ENCODE measurements at places on chromosomes 7 and 10. TPM values are rescaled to one million over a fixed set of nuclear protein-coding genes. Genes with fewer than 3 reads are reported as not detected.

DNA sequence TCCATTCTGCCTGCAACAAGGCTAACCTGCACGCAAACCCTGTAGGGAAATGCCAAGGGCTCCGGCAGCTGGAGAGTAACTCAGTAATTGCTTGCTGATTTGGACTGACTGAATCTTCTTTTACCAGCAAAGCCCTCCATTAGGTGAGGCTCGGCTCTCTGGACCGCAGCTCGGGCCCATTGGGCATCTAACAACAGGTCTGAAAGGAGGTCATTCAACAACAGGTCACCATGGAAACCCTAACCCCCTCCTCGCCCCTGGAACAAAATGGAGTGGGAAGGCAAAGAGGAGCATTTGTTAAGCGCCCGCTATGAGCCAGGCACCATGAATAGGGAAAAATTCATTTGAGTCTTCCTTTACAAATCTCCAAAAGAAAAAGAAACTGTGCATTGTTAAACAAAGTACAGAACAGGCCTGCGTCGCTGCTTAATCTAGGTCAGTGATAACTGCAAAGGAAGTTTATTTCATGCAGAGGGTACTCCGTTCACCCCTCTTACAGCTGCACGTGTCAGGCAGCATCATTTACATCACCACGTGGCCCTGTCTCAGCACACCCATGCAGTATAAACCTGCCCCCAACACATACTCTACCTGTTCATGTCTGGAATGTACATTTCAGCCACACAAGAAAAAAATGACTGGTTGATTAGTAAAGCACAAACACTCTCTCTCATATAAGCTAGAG is 248.8 kb upstream of the NEBL start:
- DNase-seq = no peak
- no peaks in the 10 kb centered on the region for H3K36me3 ChIP-seq
- no peaks in the 10 kb centered on the region for H3K27me3 ChIP-seq
- no peak overlapping the region for H3K27ac ChIP-seq
- no peaks in the 10 kb centered on the region for H3K4me1 ChIP-seq

DNA sequence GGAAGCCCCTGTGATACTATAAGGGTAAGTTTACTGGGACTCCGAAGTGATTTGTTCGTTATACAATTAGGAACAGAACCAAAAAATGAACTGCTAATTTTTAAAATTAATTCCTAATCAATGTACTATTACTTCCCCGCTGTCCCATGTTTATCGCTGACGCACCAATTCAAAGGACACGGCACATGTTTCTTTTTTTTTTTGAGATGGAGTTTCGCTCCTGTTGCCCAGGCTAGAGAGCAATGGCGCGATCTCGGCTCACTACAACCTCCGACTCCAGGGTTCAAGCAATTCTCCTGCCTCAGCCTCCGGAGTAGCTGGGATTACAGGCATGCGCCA is 1.5 kb upstream of the FMC1 start:
- H3K27me3 ChIP-seq = no peaks in the 10 kb centered on the region
- DNase-seq = no peak

DNA sequence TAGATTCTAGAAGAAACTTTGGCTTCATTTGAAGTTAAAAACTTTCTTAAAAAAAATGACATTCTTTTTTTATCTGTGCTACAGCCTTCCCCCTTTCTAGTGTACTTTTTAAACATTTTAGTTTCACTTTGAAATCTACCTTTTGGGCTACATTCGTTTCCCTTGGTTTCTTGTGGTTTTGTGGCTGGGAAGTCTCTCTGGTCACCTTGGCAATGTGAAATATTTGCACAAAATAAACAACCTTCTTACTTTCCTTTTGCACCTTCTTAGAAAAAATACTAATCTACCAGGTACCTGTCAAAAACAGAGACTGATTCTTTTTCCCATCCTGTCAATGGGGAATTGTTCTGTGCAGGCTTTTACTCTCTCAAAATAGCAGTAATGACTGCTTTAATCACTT is 350.2 kb downstream of the GATA3 start:
- H3K27ac ChIP-seq = no peak overlapping the region
- H3K36me3 ChIP-seq = no peaks in the 10 kb centered on the region
- no peak for DNase-seq
- H3K27me3 ChIP-seq = no peaks in the 10 kb centered on the region

Gene PILRB
- total RNA-seq = 33.6 TPM

DNA sequence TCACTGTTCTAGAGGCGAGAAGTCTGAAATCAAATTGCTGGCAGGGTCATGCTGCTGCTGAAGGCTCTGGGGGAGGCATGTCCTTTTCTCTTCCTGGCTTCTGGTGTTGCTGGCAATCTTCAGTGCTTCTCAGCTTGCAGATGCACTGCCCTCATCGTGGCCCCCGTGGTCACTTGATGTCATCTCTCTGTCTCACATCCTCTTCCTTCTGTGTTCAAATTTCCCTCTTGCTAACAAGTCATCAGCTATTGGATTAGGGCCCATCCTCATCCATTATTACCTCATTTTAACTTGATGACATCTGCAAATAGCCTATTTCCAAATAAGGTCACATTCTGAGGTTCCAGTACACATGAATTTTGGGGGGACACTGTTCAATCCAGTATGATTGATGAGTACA is 36.6 kb upstream of the SRGN start:
- H3K4me3 ChIP-seq = no peak overlapping the region
- no peak for DNase-seq
- H3K27ac ChIP-seq = no peak overlapping the region
- no peaks in the 10 kb centered on the region for H3K27me3 ChIP-seq

Gene ANKRD61
- not detected for total RNA-seq

Gene PAPOLB
- total RNA-seq = not detected
